Uterus (tissue), 4 donors: ENCODE measurements at places on chromosomes 3 and 15. TPM values are rescaled to one million over a fixed set of nuclear protein-coding genes. Genes with fewer than 3 reads are reported as not detected.

DNA sequence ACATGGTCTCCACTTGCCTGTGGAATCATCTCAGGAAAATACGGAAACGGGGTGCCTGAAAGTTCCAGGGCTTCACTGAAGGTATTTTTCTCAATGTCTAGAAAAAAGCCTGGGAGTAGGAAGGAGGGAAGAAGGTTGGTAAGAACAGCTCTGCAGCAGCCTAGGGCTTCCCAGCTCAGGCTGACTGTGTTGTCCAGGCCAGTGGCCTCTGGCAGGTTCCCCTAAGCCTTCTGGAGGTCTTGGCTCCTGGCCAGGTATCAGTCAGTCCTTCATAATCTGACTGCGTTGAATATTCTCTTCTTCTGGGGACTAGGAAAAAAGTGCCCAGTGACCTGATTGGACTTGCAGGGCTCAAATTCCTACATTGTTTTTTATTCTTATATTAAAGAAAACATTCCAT is 38.6 kb downstream of the SSR3 start:
- no peak overlapping the region for H3K4me3 ChIP-seq
- no peaks in the 10 kb centered on the region for H3K4me1 ChIP-seq
- no peaks in the 10 kb centered on the region for H3K27me3 ChIP-seq
- H3K27ac ChIP-seq: no peak overlapping the region
- no peaks in the 10 kb centered on the region for H3K36me3 ChIP-seq

GRCh38 chr3:99970198-99970597 is 144.1 kb downstream of the FILIP1L start:
- H3K36me3 ChIP-seq: no peaks in the 10 kb centered on the region
- no peak overlapping the region for H3K27ac ChIP-seq
- no peaks in the 10 kb centered on the region for H3K27me3 ChIP-seq

The TERC gene
- total RNA-seq: 530 TPM

GRCh38 chr15:83365370-83365938 is 81.0 kb upstream of the BNC1 start:
- no peaks in the 10 kb centered on the region for H3K4me1 ChIP-seq
- no peaks in the 10 kb centered on the region for H3K27me3 ChIP-seq

The NECTIN3 gene
- 60.3 TPM for total RNA-seq

DNA sequence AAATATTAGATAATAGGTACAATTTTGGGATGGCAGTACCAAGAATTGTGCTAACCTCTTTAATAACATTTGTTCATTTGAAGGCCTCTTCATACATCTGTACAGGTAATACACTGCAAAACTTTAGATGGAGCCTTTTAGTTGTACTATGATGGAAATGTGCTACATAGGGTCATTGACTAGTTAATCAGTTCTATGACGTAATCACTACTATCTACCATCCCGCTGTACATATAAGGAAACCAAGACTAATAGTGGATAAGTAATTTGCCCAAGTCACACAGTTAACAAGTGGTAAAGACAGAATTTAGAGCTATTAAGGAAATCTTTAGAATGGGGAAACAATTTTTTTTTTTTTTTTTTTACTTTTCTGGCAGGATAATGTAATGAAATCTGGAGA is 521.3 kb downstream of the TUSC7 start:
- no peaks in the 10 kb centered on the region for H3K27me3 ChIP-seq
- H3K4me1 ChIP-seq: no peaks in the 10 kb centered on the region
- no peak overlapping the region for H3K4me3 ChIP-seq

GRCh38 chr3:67884345-67884744 is 229.9 kb upstream of the SUCLG2 start:
- no peak overlapping the region for H3K27ac ChIP-seq
- H3K36me3 ChIP-seq: no peaks in the 10 kb centered on the region
- H3K4me1 ChIP-seq: no peaks in the 10 kb centered on the region
- no peak overlapping the region for H3K4me3 ChIP-seq

The PPM1L gene
- total RNA-seq: 20.5 TPM

- no peaks in the 10 kb centered on the region for H3K4me1 ChIP-seq
- H3K27ac ChIP-seq: no peak overlapping the region
- no peaks in the 10 kb centered on the region for H3K27me3 ChIP-seq
- no peak for DNase-seq
These were observed 14.4 kb downstream of the GOLGB1 start for GRCh38 chr3:121735047-121735696.

- no peak overlapping the region for H3K4me3 ChIP-seq
- no peaks in the 10 kb centered on the region for H3K36me3 ChIP-seq
These were observed 73.2 kb upstream of the ARL6 start for GRCh38 chr3:97691354-97691753.

GRCh38 chr15:56252386-56252785 is 8.7 kb upstream of the RFX7 start:
- H3K4me1 ChIP-seq: no peaks in the 10 kb centered on the region
- no peaks in the 10 kb centered on the region for H3K27me3 ChIP-seq
- no peak for DNase-seq
- no peak overlapping the region for H3K27ac ChIP-seq
- H3K36me3 ChIP-seq: no peaks in the 10 kb centered on the region

- no peak overlapping the region for H3K4me3 ChIP-seq
- no peaks in the 10 kb centered on the region for H3K36me3 ChIP-seq
- no peak overlapping the region for H3K27ac ChIP-seq
- no peaks in the 10 kb centered on the region for H3K4me1 ChIP-seq
These were observed 37.8 kb downstream of the SLC27A2 start for GRCh38 chr15:50219820-50220219.

The SPATA12 gene
- total RNA-seq: not detected

The FEZF2 gene
- not detected for total RNA-seq

The CGGBP1 gene
- total RNA-seq: 89.3 TPM

- H3K4me3 ChIP-seq: no peak overlapping the region
- H3K36me3 ChIP-seq: no peaks in the 10 kb centered on the region
- no peak for DNase-seq
- H3K27me3 ChIP-seq: no peaks in the 10 kb centered on the region
- H3K27ac ChIP-seq: no peak overlapping the region
- no peaks in the 10 kb centered on the region for H3K4me1 ChIP-seq
These were observed 121.4 kb upstream of the CHRM5 start for GRCh38 chr15:33846862-33847261.

GRCh38 chr3:88041005-88041404 is 17.8 kb downstream of the CGGBP1 start:
- H3K4me3 ChIP-seq: no peak overlapping the region
- no peaks in the 10 kb centered on the region for H3K36me3 ChIP-seq
- no peaks in the 10 kb centered on the region for H3K27me3 ChIP-seq
- DNase-seq: no peak
- H3K27ac ChIP-seq: no peak overlapping the region

The IL17RD gene
- 19.0 TPM for total RNA-seq

The PLCH1 gene
- total RNA-seq: 12.0 TPM

The SNX33 gene
- total RNA-seq: 43.6 TPM

DNA sequence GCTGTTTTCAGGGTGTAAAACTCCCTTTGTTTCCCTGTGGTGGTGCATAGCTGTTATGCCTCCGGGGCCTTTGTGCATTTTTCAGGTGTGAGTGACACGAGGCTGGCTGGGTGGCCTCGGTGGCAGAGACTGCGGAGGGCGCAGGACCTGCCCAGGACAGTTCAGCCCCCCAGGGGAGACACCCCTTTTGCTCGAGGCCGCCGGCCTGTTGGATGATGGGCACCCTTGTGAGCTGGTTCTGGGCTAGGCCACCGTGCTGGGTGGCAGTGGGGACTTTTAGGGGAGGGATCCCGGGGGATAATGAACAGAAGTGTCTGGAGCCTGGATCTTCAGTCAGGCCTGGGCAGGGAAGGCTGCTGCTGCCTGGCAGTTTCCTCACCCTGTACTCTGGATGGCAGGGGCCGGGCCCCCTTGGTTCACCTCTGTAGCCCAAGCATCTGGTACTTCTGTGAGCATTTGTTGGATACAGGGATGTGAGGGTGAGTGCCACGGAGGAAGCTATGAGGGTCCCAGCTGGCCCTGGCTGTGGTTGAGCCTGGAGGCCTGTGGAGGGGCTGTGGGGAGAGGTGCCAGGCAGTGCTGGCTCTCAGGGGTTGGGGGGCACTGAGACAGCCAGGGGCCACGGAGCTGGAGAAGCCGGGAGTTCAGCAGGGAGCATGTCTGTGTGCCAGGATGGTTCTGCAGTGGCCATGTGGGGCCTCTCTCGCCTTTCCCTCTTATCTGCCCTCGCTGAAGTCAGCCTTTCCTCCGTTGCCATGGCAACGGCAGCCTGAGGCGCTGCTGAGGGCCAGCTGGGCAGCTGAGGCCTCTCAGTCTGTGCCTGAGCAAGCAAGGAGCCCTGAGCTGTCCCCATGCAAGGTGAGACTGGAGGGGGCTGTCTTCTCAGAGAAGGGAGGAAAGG is 49.0 kb downstream of the KY start:
- H3K27ac ChIP-seq: no peak overlapping the region
- no peak for DNase-seq
- H3K4me1 ChIP-seq: no peaks in the 10 kb centered on the region

- no peaks in the 10 kb centered on the region for H3K36me3 ChIP-seq
- no peak for DNase-seq
- H3K4me3 ChIP-seq: no peak overlapping the region
These were observed 20.6 kb downstream of the NEO1 start for GRCh38 chr15:73072894-73073293.

- H3K36me3 ChIP-seq: no peaks in the 10 kb centered on the region
- H3K4me3 ChIP-seq: no peak overlapping the region
- H3K4me1 ChIP-seq: no peaks in the 10 kb centered on the region
- no peak overlapping the region for H3K27ac ChIP-seq
- H3K27me3 ChIP-seq: no peaks in the 10 kb centered on the region
These were observed 26.8 kb downstream of the FBXW12 start for GRCh38 chr3:48398701-48399386.

DNA sequence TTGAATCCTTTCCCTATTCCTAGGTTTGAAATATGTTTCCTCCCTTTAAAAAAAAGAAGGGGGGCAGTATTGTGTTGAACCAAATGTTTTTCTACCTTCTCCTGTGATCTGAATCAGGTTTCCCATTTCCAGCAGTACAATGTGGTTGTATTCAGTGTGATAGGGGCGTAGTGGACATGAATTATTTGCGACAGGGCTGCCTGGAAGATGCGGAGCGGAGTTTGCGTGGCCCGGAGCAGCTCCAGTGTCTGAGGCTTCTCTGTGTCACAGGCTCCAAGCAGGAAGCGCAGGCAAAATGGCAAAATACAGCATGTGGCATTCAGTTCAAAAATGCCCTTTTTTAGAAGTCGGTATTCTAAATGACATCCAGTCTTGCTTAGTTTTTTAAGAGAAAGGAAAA is 154.4 kb downstream of the PGPEP1L start:
- peak; percentile 93 for DNase-seq
- no peaks in the 10 kb centered on the region for H3K36me3 ChIP-seq
- H3K27ac ChIP-seq: peak overlapping the region; percentile 90
- H3K27me3 ChIP-seq: no peaks in the 10 kb centered on the region
- peaks cover 24% of the 10 kb centered on the region for H3K4me1 ChIP-seq
- peak overlapping the region; percentile 47 for H3K4me3 ChIP-seq

DNA sequence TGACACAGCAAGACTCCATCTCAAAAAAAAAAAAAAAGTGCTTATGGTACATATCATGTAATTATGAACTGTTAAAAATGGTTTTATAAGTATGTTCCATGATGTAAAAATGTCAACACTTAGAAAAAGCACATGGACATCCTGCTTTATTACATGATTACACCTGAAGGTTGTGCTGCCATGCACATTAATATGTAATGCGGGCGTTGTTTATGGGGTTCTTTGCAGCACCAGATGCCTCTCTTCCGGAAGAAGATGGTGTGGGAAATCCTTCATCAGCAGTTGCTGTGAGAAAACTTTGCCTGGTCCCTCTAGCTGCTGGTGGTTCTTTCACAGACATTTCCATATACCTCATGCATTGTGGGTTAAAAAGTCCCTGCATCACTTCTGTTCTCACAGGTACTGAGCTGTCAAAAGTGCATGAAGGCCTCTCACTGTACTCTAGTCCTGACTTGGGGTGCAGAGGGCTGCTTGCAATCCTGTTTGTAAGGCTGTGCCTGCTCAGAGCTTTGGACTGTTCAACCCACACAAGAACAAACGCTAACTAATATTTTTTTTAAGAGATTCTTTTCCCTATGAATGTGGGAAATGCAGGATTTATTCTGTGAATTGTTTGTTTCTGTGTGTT is 43.6 kb downstream of the SENP2 start:
- H3K4me3 ChIP-seq: no peak overlapping the region
- no peaks in the 10 kb centered on the region for H3K27me3 ChIP-seq
- DNase-seq: no peak
- H3K36me3 ChIP-seq: no peaks in the 10 kb centered on the region
- H3K27ac ChIP-seq: peak overlapping the region; percentile 31
- H3K4me1 ChIP-seq: no peaks in the 10 kb centered on the region

The MTMR10 gene
- total RNA-seq: 34.2 TPM

The FOXL2NB gene
- total RNA-seq: 18.3 TPM

The BCHE gene
- total RNA-seq: 9.7 TPM

The HAUS2 gene
- total RNA-seq: 28.1 TPM

DNA sequence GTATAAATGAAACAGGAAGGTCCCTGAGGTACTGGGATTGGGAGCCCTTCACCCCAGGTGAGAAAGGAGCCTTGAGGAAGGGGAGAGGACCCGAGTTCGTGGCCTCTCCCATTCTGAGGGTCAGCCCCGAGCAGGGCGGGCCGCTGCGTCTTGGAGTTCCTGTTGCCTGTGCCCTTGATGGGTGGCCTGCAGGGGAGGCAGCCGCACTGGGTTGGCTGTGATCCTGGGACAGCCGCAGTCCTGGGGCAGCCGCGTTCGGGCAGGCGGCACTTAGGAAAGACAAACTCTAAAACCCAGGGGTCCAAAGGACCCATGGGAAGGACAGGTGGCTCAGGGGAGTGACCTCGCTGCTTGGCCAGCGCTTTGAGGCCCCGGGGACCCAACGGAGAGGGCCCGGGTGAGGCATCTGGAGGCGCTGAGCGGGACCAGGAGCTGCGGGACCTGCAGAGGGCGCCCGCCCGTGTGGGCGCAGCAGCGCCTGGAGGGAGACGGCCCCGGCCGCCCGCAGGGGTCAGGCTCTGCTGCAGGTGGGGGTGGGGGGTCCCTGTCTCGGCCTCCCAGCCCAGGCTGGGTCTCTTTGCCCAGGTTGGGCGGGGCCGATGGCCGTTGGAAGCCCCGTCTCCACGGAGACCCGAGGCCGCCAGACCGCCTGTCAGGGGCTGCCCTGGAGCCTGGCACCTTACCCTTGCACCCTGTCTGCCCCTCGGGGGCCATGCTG is 65.1 kb downstream of the HMCES start:
- no peak overlapping the region for H3K27ac ChIP-seq
- H3K36me3 ChIP-seq: no peaks in the 10 kb centered on the region
- no peaks in the 10 kb centered on the region for H3K4me1 ChIP-seq
- H3K27me3 ChIP-seq: no peaks in the 10 kb centered on the region
- no peak for DNase-seq
- H3K4me3 ChIP-seq: no peak overlapping the region

- no peak overlapping the region for H3K27ac ChIP-seq
- no peaks in the 10 kb centered on the region for H3K4me1 ChIP-seq
- no peak overlapping the region for H3K4me3 ChIP-seq
- H3K36me3 ChIP-seq: no peaks in the 10 kb centered on the region
- H3K27me3 ChIP-seq: no peaks in the 10 kb centered on the region
These were observed 19.9 kb downstream of the GOLM2 start for GRCh38 chr15:44308415-44308814.

The TMEM207 gene
- total RNA-seq: not detected

DNA sequence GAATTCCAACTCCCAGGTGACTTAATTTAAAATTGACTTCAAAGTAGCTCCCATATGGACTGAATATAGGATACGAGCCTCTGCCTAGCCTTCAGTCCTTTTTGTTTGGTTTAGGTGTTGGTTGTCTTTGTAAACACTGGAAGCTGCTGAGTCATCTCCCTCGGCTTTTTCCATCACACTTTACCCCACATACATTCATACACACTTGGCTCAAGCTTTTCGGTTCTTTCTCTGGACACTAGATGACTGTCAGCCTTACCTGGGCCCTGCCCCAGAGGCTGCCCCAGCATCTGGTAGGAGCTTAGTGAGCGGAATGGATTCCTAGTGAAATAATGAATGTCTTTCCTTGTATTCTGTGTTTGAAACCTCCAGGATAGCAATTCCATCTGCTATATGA is 201.5 kb upstream of the IL12A start:
- no peaks in the 10 kb centered on the region for H3K36me3 ChIP-seq
- H3K27ac ChIP-seq: peak overlapping the region; percentile 59
- H3K4me1 ChIP-seq: peaks cover 8% of the 10 kb centered on the region
- no peak overlapping the region for H3K4me3 ChIP-seq
- no peaks in the 10 kb centered on the region for H3K27me3 ChIP-seq
- DNase-seq: no peak
